ENCODE measurements at places on chromosomes 5 and 9. TPM values are rescaled to one million over a fixed set of nuclear protein-coding genes. Genes with fewer than 3 reads are reported as not detected.

GRCh38 chr5:180636403-180637075, 12.9 kb downstream of the FLT4 start:
- DNase-seq: no peak

PCDH12 gene
- 15.7 TPM for polyA plus RNA-seq

GRCh38 chr5:164312801-164313200, 807.4 kb downstream of the MAT2B start:
- no peak for DNase-seq

DNA sequence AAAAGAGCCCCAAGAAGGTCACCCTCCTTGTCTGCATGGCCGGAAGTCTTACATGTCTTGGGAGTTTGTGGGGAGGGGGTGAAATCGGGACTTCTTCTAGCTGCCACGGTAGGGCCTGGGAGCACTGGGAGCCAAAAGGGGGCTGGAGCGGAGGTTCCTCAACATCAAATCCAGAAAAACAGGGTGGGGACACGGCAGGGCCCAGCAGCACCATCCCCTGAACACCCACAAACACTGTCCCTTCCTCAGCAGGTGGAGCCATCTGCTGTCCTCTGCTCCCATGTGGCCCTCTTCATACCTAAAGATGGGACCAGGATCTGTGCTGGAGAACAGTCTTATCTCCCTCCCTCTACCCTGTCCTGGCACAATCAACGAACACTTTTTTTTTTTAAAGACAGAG, 2.7 kb downstream of the TERT start:
- DNase-seq: no peak

- DNase-seq: no peak
Measured at GRCh38 chr5:2719332-2719731, 32.1 kb downstream of the IRX2 start.

CD74 gene
- polyA plus RNA-seq: 278 TPM

DNA sequence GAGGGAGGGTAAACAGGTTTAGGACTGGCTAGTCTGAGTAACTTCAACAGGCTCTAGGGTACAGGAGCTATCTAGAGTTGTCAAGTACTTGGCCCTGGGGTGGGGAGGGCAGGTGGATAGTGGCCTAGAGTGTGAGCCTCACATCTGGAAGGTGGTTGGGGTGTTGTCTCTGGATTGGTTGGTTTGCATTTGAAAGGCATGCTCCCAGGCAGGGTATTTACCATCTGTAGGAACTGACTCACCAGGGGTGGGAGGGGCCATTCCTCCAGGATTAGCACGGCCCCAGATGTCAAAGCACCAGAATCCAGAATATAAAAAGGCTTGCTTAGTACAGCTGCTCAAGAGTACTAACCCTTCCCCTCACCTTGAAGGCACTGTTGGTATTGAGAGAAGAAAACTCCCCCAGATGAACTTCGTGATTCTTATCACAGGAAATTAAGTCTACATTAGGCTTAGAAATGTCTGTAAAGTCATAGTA, 193.3 kb downstream of the NTRK2 start:
- DNase-seq: no peak

DNA sequence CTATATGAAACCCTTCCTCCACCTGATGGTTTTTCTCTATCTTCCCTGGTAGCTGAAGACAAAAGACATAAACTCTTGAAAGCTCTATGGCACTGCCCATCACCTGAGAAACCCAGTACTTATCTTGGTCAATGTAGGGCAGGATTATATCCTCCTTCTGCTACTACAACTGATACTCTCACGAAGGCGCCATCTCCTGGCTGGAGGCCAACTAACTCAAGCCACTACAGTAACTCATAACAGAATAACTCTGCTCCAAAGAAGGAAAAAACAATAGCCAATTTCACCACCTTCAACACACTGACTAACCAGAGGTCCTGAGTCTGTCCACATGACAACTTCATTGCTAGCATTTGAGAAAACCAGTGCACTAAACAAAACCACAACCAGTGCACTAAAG, 409.2 kb downstream of the CETN3 start:
- DNase-seq: no peak

DNA sequence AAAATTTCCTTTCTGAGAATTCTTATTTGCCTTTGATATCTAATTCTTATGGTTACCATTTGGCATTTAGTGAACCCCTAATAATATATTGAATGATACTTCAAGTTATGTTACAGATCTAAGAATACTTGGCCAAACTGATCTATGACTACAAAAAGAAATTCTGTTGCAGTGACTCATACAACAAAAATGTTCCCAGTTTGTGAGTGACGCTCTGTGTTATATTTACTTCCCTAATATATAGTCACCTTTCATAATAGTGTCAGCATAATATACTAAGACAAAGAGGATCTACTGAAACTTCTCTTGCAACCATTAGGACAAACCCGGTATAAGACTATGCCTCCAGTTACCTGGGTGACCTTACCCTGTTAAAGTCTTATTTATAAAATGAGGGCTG, 216.9 kb upstream of the TLX3 start:
- no peak for DNase-seq

DNA sequence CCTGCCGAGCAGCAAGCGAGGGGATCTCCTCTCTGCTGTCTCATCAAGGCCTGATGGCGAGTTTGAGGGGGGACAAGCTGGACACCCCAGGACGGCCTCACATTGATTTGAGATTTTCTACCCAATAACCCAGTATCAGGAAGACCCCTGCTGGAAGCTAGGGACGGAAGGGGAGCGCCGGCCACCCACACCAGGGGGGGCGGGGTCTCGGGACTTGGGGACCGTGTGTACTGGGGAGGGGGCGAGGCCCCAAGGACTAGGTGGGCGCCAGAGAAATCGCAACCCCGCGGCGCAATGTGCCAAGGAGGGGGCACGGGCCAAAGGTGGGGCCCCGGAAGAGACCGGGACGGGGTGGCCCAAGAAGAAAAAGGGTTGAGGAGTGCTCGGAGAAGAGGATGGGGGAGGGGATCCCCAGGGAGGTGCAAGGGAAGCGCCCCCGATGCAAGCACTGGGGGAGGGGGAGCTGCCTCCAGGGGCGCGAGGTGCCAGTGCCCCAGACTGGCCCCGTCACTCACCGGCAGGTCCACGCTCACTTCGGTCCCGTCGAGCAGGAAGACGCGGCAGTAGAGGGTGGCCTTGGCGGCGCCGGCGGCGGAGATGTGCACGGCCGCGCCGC, 1.1 kb downstream of the EPB41L4B start:
- no peak for DNase-seq

DNA sequence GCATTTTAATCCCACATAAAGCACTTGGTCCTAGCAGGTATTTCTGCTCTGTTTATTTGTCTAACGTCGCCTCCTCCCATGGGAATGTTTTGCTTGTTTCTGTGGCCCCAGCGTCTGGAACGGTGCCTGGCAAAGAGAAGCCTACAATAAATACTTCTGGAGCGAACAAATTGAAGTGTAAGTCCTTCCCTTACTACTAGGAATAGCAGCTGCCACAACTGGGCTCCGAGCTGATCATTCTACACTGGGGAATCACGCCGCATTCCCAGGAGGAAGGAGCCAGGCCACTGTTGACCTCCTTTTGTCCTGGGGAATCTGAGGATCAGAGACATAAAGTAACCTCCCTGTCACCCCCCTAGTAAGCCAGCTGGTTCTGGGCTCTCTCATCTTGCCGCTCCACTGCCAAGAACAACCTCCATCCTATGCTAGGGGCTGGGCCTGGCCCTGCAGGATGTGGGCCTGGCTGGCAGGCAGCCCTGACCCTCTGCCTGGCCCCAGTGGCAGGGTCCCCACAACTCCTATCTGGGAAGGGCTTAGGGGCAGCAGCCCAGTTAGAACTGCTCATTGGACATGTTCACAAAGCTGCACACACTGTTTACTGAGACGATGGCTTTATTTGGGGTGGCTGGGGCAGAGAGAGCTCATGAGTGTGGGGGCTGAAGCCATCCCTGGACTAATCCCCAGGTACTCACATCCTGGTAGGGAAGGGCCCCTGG, 82.8 kb downstream of the GTF3C4 start:
- DNase-seq: no peak

GRCh38 chr9:97873882-97874281, 20.9 kb downstream of the FOXE1 start:
- DNase-seq: no peak

GRCh38 chr5:76490960-76491359, 87.9 kb downstream of the IQGAP2 start:
- DNase-seq: no peak

DNA sequence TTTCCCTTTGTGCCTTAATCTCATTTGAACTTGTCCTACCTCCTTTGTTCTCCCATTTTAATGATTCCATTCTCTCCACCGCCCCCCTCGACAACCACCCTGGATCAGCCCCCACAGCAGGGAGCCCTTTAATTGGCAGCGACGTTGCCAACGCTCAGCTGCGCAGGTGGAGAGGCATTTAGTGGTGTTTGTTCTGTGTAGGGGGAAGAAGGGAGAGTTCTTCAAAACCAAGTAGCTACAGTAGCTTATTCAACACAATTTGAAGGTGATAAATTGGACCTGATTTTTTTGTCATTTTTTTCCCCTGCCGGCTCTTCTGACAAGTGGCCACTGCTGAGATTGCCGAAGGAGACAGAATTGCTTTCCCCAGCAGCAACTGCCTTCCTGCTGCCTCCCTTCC, 499.1 kb downstream of the CDK5RAP2 start:
- no peak for DNase-seq

- no peak for DNase-seq
Measured at GRCh38 chr5:154753792-154754191, 1.4 kb upstream of the LARP1 start.

GRCh38 chr9:123090198-123090896, 56.9 kb downstream of the GPR21 start:
- DNase-seq: no peak

TRIM14 gene
- polyA plus RNA-seq: 7.2 TPM

DNA sequence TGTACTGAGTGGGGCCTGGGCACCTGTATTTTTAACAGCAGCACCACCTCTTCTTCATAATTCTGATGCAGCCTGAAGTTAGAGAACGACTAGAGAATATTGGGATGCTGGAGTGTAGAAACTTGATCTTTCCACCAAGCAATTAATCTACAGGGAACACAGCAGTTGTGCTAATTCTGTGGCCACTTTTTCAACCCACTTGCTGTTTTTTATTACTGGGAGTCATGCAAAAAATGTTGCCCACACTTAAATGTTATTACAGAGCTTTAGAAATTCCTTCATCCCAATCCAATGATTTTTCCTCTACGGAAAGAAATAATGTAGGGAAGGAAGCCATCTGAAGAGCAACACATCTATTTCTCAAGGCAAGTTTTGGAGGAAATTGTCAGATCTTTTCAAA, 190.9 kb upstream of the TUT7 start:
- DNase-seq: no peak

GRCh38 chr9:136476369-136477150, 6.3 kb downstream of the SEC16A start:
- no peak for DNase-seq

TMEM167A gene
- 90.5 TPM for polyA plus RNA-seq

SCAI gene
- 9.2 TPM for polyA plus RNA-seq

HTR1A gene
- polyA plus RNA-seq: not detected

DNA sequence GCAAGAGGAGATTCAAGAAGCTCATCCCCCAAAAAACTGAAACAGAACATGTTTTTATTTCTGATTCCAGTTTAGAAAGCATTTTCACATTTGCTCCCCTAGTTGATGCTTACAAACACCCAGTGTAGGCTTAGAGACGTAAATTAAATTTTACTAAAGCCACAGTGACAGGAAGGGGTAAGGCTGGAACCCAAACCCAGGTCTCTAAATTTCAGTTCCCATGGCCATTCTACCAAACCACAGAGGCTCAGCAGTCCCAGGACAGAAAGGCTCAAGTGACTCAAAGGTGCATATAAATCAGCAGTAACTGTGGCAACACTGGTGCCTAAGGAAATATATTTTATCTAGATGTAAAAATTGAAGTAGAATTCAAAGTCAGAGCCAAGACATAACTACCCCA, 128.7 kb downstream of the CEP120 start:
- DNase-seq: no peak

ZFP37 gene
- polyA plus RNA-seq: 10.8 TPM

PCDHA11 gene
- 0.24 TPM for polyA plus RNA-seq

NMUR2 gene
- 0.09 TPM for polyA plus RNA-seq

DNA sequence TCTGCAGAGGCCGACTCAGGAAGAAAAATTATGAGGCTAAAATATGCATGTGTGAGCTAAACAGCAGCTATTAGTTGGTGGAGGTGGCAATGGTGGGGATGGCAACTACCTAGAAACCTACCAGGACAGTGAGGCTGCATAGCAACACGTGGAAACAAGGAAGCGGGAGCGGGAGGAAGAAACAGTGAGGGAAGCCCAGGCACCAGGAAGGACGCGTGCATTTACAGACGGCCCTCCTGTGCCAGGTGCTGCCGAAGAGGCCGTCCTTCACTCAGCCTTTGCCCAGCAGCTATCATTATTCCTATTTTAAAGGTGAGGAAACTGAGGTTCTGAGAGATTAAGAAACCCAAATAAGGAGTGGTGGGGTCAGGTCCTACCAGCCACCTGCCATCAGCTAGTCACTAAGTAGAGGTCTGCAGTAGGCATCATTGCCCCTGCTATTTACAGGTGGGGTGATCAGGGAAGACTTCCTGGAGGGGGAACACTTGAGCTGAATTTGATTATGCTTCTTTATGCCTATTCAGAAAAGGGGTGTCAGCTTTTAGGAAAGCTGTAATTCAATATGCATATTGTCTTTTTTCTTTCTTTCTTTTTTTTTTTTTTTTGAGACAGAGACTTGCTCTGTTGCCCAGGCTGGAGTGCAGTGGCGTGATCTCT, 125.3 kb downstream of the CRB2 start:
- no peak for DNase-seq

PCDHB13 gene
- polyA plus RNA-seq: 7.5 TPM

DNA sequence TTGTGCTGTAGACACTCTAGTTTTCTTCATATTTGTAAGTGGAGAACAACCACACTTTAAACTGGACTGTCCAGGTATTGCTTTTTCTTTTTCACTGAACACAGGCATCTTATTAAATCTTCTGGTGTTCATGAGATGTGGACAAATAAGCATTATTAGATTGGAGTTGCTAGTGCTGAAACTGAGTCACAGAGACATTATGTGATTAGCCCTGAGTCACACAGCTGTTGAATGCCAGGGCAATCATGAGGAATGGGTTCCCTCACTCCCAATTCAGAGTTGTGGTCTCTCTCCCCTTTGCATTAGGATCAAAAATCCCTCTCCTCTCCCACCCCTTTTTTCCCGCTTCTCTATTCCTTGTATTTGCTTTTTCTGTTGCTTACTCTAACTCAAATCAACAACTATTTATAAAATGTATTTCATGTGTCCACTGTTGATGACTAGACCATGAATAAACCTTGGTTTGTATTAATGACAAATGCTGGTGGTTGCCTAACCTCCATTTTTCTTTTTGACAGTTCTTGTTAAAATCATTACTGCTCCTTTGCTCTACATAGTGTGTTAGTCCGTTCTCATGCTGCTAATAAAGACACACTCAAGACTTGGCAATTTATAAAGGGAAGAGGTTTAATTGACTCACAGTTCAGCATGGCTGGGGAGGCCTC, 738.2 kb downstream of the BRINP1 start:
- DNase-seq: no peak

- no peak for DNase-seq
Measured at GRCh38 chr5:168153263-168153875, 138.1 kb upstream of the WWC1 start.

DNA sequence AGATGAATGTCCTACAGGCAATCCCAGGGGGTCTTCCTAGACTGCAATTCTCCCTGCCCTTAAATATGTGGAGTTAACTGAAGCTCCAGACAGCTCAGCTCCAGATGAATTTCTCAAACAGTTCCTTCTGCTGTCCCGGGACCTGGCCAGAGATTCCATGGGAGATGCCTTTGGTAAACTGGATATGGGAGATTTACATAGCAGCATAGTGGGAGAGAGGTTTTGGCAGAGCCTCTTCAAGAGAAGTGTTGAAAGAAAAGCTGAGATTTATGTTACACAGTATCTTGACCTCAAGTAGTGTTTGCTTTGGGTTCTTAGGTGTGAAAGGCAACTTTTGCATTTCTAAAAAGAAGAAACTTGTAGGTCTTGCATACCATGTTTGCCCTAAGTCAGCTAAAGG, 364.9 kb downstream of the ARRDC3 start:
- DNase-seq: no peak
